Stimulated activated CD8-positive, alpha-beta memory T cell treated with anti-CD3 and anti-CD28 coated beads, Interleukin-2, amount 100 ng/mL, for 1 hour (primary cell): ENCODE measurements at places on chromosomes 2 and 18.

- no peak for DNase-seq
Measured at GRCh38 chr2:103152556-103152955, 390.7 kb downstream of the TMEM182 start.

- peak; percentile 4 for DNase-seq
Measured at GRCh38 chr2:230602562-230603230, 109.9 kb upstream of the CAB39 start.

GRCh38 chr2:136363470-136363869, 245.5 kb upstream of the CXCR4 start:
- no peak for DNase-seq

DNA sequence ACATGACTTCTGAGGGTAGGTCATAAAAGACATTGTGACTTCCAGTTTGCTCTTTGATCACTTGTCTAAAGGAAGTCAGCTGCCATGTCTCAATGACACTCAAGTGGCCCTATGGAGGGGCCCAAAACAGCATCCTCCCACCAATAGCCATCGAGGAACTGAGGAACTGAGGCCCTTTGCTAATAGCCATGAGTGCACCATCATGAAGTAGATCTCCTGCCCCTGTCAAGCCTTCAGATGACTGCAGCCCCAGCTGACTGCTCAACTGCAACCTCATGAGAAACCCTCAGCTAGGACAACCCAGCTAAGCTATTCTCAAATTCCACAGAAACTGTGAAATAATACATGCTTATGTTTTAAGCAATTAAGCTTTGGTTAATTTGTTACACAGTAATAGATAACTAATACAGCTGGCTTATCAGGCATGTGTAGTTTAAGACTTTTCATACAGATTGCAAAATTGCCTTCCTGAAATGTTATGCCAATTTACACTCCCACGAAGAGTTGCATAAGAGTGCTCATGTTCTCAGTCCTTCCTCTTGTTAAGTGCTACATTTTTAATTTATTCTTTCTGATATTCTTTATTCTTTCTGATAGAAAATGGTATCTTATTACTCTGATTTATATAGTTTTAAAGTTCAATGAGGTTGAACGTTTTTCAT, 105.6 kb upstream of the NDUFV2 start:
- DNase-seq: no peak

DNA sequence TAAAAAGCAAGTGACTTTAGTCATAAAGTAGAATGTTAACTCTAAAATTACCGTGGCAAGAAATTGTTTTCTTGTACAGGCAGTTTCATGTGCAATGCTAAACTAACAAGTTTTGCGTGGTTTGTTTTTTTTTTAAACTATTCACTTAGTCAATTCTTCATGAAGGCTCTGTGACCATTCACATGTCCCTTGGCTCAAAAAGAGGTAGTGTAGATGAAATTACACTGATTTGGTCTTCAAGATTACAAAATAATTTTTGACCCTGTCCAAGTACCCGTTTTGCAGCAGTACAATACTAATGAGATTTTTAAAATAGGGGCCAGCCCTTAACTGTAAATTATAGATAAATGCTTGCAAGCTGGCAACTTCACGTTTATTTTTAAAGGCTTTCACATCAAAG, 1.3 kb downstream of the TMEM131 start:
- DNase-seq: no peak

- DNase-seq: no peak
Measured at GRCh38 chr2:178101321-178102079, 10.7 kb upstream of the RBM45 start.

DNA sequence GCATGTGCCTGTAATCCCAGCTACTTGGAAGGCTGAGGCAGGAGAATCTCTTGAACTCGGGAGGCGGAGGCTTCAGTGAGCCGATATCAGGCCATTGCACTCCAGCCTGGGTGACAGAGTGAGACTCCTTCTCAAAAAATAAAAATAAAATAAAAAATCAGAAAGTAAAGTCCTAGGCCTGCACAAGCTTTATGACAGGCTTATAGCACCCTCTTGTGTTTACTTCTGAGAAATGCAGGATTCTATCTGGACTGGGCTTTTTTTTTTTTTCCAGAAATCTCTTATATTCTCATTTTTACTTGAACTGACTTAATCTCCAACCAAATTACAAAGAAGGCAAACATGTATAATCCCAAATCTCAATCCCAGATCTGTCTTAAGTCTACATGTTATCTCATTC, 26.1 kb upstream of the REG3G start:
- DNase-seq: no peak

- no peak for DNase-seq
Measured at GRCh38 chr2:177597759-177598158, 205.2 kb downstream of the AGPS start.

DNA sequence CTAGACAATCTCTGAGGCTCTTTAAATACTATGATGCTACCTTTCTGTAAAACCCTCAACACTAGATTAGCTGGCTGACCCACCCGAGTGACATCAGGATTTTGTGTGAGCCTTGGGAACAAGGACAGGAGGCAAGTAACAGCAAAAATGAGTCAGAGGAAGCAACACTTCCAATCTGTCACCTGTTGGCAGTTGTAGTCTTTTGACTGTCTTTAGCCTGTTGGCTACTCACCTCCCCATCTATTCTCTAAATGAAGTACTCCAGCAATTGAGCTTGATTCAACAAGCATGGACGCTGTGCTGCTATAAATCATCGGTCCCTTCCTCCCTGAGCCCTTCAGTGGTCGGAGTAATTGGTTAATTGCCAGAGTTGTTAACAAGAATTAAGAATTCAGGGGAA, 898.7 kb downstream of the BCL11A start:
- DNase-seq: no peak

DNA sequence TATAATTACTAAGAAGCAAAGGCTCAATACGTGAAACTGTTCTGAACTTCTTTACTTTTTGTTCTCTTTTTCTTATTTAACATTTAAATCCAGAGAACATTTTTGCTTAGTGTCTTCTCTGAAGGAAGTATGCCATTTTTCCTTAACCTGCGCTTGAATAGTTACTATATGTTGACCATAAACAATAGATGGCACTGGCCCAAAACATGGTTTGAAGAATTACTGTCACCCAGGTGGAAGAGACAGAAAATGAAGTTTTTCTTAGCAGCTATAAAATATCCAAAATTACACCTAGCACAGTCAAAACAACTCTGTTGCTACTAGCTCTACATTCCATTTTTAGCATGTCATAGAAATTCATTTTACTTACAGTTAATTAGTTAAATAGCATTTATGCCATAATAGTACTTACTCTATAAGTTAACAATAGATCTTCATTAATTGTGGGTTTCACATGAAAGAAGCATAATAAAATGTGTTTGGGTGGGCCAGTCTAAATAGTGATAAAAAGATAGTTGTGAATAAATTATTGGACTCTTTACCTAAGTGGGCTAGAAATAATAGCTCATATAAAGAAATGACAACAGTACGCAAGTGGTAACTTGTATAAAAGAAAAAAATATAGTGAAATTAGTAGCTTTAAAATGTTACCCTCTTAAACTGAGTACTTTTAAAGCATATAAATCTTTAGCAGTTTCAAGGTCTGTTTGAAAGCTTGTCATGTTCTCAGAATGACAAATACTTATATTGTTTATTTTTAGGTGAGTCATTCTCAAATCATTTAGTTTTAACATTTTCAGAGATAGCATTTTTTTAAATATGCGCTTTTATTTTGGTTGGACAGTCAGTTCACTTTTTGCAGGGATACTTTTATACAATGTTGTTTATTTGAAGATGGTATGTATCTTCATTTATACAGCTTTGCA, 3.7 kb downstream of the ETAA1 start:
- DNase-seq: no peak

GRCh38 chr2:65316072-65316471, 88.4 kb downstream of the ACTR2 start:
- no peak for DNase-seq

GRCh38 chr18:44834867-44835469, 154.3 kb downstream of the SETBP1 start:
- DNase-seq: no peak

DNA sequence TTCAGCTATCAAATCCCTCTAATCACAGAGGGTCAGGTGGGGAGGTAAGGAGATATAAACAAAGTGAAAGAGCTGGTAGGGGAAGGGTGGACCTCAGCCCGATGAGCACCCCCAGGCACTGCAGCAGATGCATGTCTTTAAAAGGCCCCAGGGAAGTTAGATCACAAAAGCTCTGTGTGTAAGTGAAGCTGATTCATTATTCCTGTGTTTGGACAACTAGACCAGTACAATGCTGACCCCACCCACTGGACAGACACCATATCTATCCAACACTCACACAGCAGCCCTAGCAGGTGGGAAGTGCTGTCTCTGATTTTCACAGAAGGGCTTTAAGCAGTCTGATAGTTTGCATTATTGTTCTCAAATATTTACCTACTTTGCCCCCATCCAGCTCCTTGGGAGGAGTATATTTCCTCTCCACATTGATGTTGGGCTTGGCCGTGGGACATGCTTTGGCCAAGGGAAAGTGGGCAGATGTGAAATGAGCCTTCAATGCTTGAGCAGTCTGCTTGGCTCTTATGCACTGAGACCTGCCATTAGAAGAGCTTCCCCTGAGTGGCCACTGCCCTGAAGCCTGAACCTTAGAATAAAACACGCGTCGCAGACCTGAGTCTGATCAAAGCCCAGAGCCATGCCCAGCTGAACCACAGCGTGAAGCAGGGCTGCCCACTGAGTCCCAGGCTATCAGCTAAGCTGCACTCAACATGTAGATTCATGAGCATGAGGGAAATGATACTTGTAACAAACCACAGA, 111.4 kb downstream of the COPS8 start:
- no peak for DNase-seq

- DNase-seq: no peak
Measured at GRCh38 chr2:231412618-231412963, 17.1 kb downstream of the B3GNT7 start.

- no peak for DNase-seq
Measured at GRCh38 chr2:240962300-240963064, 35.9 kb upstream of the SNED1 start.

- DNase-seq: no peak
Measured at GRCh38 chr2:174781996-174782395, 17.7 kb upstream of the CHRNA1 start.

- peak; percentile 43 for DNase-seq
Measured at GRCh38 chr2:241965931-241966412, 96.4 kb downstream of the RTP5 start.

DNA sequence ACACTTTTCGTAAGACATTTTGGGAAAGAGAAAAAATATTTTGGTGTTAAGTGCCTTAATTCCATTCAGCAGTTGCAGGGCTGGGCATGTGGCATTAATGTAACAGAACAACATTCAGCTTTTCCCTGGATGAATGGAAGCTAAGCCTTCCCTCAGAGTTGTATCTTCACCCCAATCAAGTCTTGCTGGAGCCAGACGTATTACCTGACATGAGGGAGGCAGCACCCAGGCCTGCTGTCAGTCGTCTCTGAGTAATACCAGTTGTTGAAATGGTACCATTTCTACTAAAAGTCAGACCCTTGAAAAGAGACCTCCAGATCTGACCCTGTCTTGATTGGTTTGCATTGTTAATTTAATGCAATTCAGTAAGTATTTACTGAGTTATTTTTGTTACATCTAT, 57.5 kb downstream of the MALT1 start:
- no peak for DNase-seq

DNA sequence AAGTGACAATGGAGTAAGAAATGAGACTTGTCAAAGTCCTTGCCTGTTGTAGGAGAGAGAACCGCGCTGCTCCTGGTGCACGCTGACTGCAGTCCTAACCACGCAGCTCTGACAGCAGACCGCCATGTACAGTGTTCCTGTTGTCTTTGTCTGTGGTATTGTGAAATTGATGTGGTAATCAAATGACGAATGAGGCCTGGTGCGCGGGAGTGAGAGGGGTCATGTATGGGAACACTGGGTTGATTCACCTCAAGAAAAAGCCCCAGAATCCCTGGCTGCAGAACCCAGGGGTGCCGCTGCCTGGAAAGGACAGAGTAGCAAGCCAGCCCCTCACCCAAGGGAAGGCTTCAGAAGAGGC, 64.0 kb downstream of the INPP4A start:
- no peak for DNase-seq

DNA sequence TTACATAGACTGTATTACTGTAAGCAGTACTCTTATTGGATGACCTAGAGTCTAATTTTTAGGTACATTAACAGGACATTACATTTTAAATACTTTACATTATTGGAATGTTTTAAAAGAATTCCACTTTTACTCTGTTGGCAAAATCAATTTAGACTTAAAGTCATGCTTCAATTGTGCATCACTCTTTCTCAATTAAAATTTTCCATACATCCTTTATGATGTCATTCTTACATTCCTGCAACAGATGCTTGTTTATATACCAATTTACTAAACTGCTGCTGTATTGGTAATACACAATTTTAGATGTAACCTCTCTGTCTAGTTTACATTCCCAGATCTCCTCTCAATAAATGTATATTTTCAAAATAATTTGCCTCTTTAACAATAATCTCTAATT, 440.1 kb downstream of the ZEB2 start:
- DNase-seq: no peak

DNA sequence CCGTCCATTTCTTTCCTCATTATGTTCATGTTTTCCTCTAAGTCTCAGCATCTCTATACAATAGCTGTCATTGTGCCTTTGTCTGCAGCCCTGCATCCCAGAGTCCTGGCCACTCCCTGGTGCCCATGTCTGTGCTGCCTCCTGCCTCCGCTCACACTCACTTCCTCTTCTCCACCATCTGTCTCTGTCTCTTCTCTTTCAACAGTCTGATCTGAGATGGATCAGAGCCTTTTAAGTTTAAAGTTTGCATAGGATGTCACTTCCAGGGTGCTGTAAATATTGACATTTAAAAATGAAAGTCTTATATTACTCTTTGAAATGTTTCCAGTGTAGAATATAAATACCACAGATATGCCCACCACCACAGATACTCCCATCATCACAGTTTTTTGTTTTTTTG, 42.7 kb downstream of the UBE2F start:
- no peak for DNase-seq

DNA sequence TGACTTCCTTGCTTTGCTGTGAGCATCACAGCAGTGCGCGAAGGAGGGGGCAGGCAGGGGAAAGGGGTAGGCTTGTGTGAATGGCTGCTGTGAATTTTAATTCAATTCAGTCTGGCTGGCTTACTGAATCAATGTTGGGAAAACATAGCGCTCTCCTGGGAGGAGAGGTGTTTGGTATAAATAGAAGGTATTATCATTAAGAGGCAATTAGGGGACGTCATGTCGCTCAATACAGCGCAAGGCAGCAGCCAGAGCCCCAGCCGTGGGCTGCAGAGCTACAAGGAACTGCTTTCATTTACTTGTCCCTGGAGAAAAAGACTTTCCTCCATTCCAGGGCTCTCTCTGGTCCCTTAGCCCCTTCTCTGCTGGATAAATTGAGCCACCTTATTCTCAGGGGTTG, 181.4 kb upstream of the MSH6 start:
- DNase-seq: no peak

- no peak for DNase-seq
Measured at GRCh38 chr2:143083636-143084035, 45.6 kb upstream of the ARHGAP15 start.

DNA sequence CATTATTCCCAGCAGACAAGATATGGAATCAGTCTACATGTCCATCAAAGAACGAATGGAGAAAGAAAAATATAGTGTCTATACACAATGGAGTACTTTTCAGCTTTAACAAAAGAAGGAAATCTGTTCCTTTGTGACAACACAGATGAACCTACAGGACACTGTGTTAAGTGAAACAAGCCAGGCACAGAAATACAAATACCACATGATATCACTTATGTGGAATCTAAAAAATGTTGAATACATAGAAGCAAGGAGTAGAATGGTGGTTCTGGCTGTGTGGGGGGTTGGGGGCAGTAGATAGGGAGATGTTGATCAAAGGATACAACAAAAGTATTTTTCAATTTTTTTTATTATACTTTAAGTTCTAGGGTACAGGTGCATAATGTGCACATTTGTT, 347.7 kb upstream of the MAP2 start:
- DNase-seq: no peak

GRCh38 chr18:49178736-49179135, 228.0 kb upstream of the SMAD7 start:
- no peak for DNase-seq
